ENCODE measurements at places on chromosomes 11 and 22. TPM values are rescaled to one million over a fixed set of nuclear protein-coding genes. Genes with fewer than 3 reads are reported as not detected.

GRCh38 chr22:29341849-29342127, 26.3 kb upstream of the RASL10A start:
- H3K4me3 ChIP-seq, result no peak overlapping the region
- H3K27ac ChIP-seq, result no peak overlapping the region
- H3K36me3 ChIP-seq, result peaks cover 45% of the 10 kb centered on the region
- H3K27me3 ChIP-seq, result peaks cover 8% of the 10 kb centered on the region
- DNase-seq, result no peak

GRCh38 chr11:32464078-32464477, 28.7 kb upstream of the WT1 start:
- no peak for DNase-seq
- H3K27ac ChIP-seq, result no peak overlapping the region
- no peaks in the 10 kb centered on the region for H3K4me1 ChIP-seq
- H3K36me3 ChIP-seq, result no peaks in the 10 kb centered on the region
- H3K27me3 ChIP-seq, result peaks cover 2% of the 10 kb centered on the region

DNA sequence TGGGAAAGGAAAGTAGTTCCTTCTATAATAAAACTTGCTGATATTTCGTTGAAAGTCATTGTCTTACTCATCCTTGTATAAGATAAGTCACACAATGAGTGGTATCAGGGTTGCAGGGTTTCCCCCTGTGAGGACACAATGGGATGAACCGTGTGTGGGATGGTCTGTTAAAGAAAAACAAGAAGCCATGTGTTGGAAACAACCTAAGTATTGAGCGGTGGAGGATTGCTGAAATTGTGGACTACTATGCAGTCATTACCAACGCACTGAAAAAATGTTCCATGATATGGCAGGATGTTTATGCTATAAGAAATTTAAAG, 28.6 kb downstream of the PTPRJ start:
- H3K27me3 ChIP-seq, result peaks cover 4% of the 10 kb centered on the region
- DNase-seq, result no peak
- H3K27ac ChIP-seq, result no peak overlapping the region
- H3K36me3 ChIP-seq, result no peaks in the 10 kb centered on the region
- no peak overlapping the region for H3K4me3 ChIP-seq

GRCh38 chr11:99683933-99684332, 663.2 kb downstream of the CNTN5 start:
- no peaks in the 10 kb centered on the region for H3K4me1 ChIP-seq
- no peak for DNase-seq
- H3K27me3 ChIP-seq, result no peaks in the 10 kb centered on the region
- no peak overlapping the region for H3K27ac ChIP-seq

GRCh38 chr11:795634-796564, 2.2 kb downstream of the SLC25A22 start:
- no peak overlapping the region for H3K27ac ChIP-seq
- no peaks in the 10 kb centered on the region for H3K4me1 ChIP-seq
- no peaks in the 10 kb centered on the region for H3K36me3 ChIP-seq
- no peak for DNase-seq
- H3K27me3 ChIP-seq, result peaks cover 9% of the 10 kb centered on the region
- H3K4me3 ChIP-seq, result no peak overlapping the region

GRCh38 chr22:19361501-19362103, 69.9 kb downstream of the HIRA start:
- DNase-seq, result no peak
- H3K4me3 ChIP-seq, result no peak overlapping the region
- peaks cover 2% of the 10 kb centered on the region for H3K27me3 ChIP-seq
- no peaks in the 10 kb centered on the region for H3K4me1 ChIP-seq
- peaks cover 27% of the 10 kb centered on the region for H3K36me3 ChIP-seq

- H3K36me3 ChIP-seq, result no peaks in the 10 kb centered on the region
- no peak for DNase-seq
- H3K4me1 ChIP-seq, result peaks cover 5% of the 10 kb centered on the region
- no peak overlapping the region for H3K27ac ChIP-seq
- no peak overlapping the region for H3K4me3 ChIP-seq
These were observed 48.8 kb downstream of the ARHGAP32 start for GRCh38 chr11:129143335-129143734.

DNA sequence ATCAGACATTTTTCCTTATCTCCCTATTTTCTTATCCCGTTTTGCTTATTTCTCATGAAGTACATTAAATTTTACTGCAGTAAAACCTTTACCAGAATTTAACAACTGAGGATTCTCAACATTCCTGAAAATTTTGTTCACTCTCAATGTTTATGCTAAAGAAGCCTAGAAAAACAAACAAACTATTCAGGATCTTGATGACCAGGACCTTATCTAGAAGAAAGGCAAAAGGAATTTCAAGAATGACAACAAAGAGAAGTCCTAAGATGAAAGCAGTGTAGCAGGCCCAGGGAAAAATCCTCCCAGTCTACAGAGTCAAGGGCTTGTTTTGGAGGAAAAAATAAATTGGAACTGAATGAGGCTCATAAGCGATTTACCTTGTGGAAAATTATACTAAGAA, 283.3 kb upstream of the ARHGAP42 start:
- H3K27ac ChIP-seq, result peak overlapping the region; percentile 48
- no peak for DNase-seq
- peaks cover 3% of the 10 kb centered on the region for H3K36me3 ChIP-seq
- H3K4me3 ChIP-seq, result no peak overlapping the region
- no peaks in the 10 kb centered on the region for H3K27me3 ChIP-seq

DNA sequence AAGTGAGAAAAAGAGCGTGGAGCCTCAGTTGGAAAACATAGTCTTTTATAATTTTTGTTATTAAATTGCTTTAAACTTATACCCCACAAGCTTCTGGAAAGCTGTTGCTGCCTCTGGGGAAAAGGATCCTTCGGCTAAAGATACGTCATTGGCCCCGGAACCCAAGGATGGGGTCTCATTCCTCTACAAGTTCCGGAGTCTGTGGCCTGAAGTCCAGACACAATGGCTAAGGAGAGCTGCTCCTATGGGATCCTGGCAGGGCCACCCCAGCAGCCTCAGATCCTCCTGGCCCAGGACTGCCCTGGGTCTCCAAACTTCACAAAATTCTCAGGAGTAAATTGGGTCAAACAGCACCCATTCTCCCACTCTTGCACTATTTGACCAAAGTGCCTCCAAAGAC, 5.9 kb downstream of the WT1 start:
- H3K27me3 ChIP-seq, result peaks cover 53% of the 10 kb centered on the region
- no peak overlapping the region for H3K27ac ChIP-seq
- DNase-seq, result no peak
- H3K4me3 ChIP-seq, result no peak overlapping the region

- H3K27ac ChIP-seq, result no peak overlapping the region
- H3K27me3 ChIP-seq, result peaks cover 21% of the 10 kb centered on the region
- no peak for DNase-seq
- no peak overlapping the region for H3K4me3 ChIP-seq
These were observed 30.5 kb upstream of the GCAT start for GRCh38 chr22:37777122-37777687.

- peak overlapping the region; percentile 42 for H3K27ac ChIP-seq
- no peak for DNase-seq
- H3K4me3 ChIP-seq, result no peak overlapping the region
- peaks cover 10% of the 10 kb centered on the region for H3K27me3 ChIP-seq
These were observed 23.5 kb downstream of the UBE2L3 start for GRCh38 chr22:21590809-21591641.

- H3K4me3 ChIP-seq, result no peak overlapping the region
- DNase-seq, result no peak
- H3K4me1 ChIP-seq, result peaks cover 29% of the 10 kb centered on the region
- peaks cover 32% of the 10 kb centered on the region for H3K36me3 ChIP-seq
- peaks cover 16% of the 10 kb centered on the region for H3K27me3 ChIP-seq
These were observed 5.1 kb downstream of the USP35 start for GRCh38 chr11:78193806-78194205.

- no peak overlapping the region for H3K4me3 ChIP-seq
- H3K27me3 ChIP-seq, result peaks cover 12% of the 10 kb centered on the region
- no peaks in the 10 kb centered on the region for H3K36me3 ChIP-seq
These were observed 5.8 kb downstream of the TSPAN4 start for GRCh38 chr11:848380-848931.

The PRSS23 gene
- total RNA-seq, result 4.8 TPM

The C1QTNF5 gene
- 26.0 TPM for total RNA-seq

The RFPL3 gene
- not detected for total RNA-seq

Measured in endothelial cell (in vitro differentiated cells).